Pulmonary artery endothelial cell (primary cell): ENCODE measurements at places on chromosomes 4 and X.

GRCh38 chr4:184387351-184387750 lies 87.0 kb downstream of the IRF2 start:
- no peak for DNase-seq

DNA sequence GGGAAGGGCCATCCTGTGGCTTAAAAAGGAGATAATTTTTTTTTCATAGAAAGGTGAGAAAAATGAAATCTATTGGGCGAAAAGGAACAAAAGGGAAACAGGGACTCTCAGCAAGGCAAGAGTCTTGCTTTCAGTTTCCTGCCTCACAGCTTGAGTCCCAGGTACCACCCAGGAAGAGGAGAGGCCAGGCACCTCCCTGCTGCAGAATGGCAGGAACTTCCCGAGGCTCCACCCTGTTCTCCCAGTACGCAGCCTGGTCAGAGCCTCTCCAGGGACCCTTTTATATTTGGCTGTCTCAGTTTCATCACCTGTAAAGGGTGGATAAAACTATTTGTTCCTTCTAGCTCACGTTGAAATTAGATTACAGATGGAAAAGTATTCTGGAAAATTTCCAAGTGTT lies 33.8 kb downstream of the UCHL1 start:
- no peak for DNase-seq

GRCh38 chrX:19243431-19243830 lies 100.3 kb upstream of the PDHA1 start:
- DNase-seq = no peak

GRCh38 chrX:119343856-119344255 lies 55.3 kb upstream of the SLC25A43 start:
- DNase-seq = no peak

DNA sequence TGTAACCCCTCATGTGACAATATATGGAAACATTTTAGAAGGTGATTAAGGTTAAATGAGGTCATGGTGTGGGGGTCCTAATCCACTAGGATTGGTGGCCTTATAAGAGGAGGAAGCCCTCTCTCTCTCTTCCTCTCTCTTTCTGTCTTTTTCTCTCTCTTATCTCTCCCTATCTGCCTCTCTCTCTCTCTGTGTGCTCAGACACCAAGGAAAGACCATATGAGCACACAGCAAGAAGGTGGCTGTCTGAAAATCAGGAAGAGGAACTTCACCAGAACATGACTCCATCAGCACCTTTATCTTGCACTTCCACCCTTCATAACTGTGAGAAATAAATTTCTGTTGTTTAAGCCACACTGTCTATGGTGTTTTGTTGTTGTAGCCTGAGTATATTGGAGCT lies 1472.2 kb downstream of the PCDH7 start:
- DNase-seq = no peak

- no peak for DNase-seq
Measured at GRCh38 chr4:101127176-101127790, 220.0 kb downstream of the PPP3CA start.

- no peak for DNase-seq
Measured at GRCh38 chr4:26044524-26044923, 130.5 kb downstream of the SMIM20 start.

GRCh38 chrX:149688552-149688951 lies 23.3 kb upstream of the MAGEA11 start:
- DNase-seq = no peak

- no peak for DNase-seq
Measured at GRCh38 chr4:99998062-99998867, 48.2 kb upstream of the H2AZ1 start.

- peak; percentile 19 for DNase-seq
Measured at GRCh38 chr4:157808796-157809383, 363.9 kb downstream of the GASK1B start.

DNA sequence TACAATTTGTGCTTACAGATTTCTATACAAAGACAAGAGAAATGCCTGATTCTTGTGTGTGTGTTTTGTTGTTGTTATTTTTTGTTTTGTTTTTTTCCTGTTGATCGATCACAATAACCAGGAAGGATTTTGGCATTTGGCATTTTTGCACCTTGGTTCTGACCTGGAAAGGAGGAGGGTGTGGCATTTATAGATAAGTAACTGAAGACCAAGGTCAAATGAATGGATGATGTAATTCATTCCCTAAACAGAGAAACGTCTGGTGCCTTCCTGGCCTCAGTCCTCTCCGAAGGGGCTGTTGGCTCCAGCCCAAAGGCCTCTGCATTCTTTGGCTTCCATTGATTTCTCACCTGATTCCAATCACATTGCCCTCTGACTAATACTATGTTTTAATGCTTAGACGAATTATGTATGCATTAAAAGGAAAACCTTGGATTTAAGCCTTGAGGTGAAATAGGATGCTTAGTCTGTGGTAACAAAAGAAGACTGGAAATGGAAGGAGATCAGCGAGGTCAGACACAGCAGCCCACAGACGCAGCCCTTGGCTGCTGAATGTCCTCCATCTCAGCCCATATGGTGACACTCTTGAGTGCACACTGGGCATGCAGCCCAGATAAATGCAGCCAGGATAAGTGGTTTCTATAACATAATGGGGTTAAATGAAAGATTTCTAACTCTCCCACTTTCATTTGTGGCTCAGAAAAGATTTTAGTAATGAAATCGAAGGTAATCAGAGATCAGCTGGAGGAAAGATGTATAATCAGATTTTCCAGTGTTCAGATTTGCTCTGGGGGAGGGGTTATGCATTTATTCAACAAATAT lies 60.5 kb upstream of the TRIM2 start:
- no peak for DNase-seq

DNA sequence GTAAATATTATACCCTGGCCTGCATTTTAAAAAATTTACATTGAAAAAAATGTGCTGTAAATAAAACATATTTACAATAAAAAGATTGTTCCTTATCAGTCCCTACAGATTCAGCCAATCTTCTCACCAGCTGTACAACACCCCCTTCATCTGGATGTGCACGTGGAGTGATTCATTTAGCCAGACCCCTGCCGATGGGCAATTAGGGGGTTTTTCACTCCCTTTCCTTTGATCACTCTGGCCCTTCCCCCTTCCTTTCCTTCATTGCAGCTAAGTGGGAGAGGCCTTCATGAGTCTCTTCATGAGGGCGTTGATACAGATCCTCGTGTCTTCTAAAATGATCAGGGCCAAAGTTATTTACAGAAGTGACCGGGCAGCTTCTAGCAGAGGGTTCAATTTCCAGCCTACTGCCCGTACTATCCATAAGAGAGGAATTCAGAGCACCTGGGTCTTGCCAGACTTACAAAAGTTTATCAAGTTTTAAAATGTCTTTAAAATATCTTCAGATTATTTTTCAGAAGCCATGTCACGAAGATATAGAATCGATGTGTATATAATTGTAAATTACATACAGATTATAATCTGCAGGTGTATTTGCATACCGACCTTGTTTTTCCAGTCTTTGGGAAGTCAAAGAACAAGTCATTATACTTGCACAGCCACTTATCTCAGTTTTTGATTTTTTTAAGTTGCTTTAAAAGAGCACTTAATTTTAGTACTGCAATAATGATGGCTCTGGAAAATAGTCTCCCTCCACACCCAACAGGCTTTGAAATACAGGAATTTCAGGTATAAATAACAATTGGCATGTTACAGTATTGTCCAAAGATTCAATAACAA lies 21.4 kb upstream of the RASL11B start:
- DNase-seq = no peak

DNA sequence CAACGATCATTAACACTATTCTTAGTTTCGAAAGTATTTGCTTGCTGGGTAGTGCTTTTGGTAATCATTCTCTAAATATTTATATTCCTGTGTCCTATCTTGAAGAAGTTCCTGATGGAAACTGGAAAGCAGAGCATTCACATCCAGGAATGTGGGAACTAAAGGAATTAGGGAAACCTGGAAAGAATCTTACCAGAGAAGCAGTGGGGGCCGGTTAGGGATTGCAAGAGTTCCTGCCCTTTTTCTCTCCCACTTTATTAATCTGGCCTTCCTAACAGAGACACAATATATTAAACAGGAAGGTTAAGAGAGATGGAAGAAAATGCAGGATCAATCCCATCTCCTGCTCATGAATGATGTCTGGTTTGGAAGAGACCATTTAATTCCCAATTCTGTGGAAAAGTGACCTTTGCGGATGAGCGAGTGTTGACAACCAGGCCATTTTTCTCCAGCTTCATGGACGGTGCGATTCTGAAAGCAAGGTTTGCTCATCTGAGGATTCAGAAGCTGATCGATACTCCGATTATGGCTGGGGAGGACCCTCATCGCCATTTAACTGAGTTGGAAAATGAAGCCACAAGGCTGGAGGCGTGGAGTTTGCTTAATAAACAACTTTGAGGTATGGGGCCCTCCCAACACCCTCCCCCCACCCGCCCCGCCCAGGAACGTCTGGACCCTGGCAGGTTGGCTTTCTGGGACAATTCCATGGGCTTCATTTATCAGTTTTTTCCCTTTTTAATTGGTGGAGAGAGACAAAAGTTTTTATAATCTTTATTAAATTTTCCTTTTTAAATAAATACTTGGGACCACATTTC lies 52.3 kb downstream of the C4orf51 start:
- no peak for DNase-seq

GRCh38 chrX:17623750-17624149 lies 113.5 kb upstream of the SCML1 start:
- no peak for DNase-seq

- DNase-seq = no peak
Measured at GRCh38 chr4:169945636-169946035, 80.6 kb downstream of the MFAP3L start.

DNA sequence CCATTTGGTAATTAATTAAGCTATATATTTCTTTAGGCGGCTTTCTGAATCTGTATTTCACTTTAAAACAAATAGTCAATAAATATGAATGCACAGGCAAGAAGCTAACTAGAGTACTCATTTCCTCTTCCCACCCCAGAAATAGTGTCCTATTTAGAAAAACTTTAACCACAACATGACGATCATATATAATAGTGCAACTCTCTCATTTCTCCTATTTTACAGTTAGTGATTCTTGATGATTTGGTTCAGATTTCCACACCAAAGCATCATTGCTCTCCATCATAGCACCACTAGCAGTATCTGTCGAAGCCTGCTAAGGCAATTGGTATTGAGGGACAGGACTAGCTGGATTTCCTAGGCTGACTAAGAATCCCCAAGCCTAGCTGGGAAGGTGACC lies 184.0 kb upstream of the GALNTL6 start:
- no peak for DNase-seq

GRCh38 chrX:106774981-106775380 lies 27.5 kb upstream of the TBC1D8B start:
- DNase-seq = no peak

- DNase-seq = no peak
Measured at GRCh38 chrX:21479695-21480270, 105.6 kb downstream of the CNKSR2 start.

- DNase-seq = no peak
Measured at GRCh38 chr4:147846318-147847155, 114.6 kb downstream of the ARHGAP10 start.

- no peak for DNase-seq
Measured at GRCh38 chr4:721261-722168, 15.9 kb downstream of the PCGF3 start.

DNA sequence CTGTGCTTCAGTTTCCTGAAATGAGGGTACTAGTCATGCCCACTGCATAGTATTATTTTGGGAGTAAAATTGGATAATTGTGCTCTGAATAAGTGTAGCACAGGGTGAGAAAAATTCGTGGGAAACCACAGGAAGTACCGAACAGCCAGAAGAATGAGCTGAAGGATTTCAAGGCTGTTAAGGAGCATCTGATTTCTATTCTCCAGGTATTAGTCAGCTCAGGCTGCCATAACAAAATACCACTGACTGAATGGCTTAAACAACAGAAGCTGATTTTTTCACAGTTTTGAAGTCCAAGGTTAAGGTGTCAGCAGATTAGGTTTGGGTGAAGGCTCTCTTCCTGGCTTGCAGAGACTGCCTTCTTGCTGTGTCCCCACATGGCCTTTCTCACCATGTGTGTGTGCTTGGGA lies 41.9 kb downstream of the WWC2 start:
- DNase-seq = no peak

DNA sequence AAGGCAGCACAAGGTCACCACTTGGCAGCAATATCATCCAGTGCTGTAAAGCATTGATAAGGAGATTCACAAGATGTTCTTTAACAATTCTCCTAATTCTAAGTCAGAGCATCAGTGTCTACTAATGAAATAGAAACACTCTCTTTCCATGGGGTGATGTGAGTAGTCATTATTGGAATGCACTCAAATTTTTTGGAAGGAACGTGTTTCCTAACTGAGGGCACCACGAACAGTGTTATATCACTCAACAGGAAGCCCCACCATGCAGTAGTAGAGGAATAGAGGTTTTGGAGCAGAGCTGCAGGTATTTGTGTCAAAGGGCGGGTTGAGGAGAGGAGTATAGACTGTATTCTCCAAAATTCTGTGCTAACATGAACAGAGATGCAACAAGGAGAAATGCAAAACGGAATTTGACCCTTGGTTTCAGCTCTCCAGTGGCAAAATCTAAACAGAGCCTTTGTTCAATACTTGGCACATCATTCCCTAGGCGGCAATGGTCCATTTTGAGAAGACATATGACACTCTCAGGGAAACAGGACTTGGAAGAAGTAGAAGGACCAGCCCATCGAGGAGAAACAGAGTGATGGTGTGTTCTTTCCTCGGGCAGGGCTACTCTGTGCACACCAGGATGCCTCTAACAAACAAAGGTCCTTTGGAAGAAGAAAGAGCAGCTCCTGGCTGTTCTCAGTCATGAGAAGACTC lies 98.9 kb downstream of the CPEB2 start:
- no peak for DNase-seq

DNA sequence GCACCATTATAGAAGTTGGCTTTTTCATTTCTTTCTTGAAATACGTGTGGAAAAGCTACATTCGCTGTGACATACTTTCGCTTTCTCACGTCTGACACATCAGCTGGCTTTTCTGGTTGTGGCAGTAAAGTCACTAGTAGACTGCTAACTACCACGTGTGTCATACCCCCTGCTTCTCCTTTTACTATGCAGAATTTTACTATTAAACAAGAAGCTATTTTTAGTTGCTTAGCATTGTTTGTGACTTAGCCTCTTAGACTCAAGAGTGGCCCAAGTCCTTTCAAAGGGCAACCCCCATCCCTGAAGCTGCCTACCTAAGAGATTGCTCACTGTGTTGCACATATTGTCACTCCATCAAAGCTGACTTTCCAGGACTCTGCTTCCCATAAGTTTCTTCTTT lies 2.1 kb upstream of the IL2 start:
- no peak for DNase-seq

GRCh38 chrX:19750028-19750782 lies 137.2 kb downstream of the SH3KBP1 start:
- DNase-seq = no peak

DNA sequence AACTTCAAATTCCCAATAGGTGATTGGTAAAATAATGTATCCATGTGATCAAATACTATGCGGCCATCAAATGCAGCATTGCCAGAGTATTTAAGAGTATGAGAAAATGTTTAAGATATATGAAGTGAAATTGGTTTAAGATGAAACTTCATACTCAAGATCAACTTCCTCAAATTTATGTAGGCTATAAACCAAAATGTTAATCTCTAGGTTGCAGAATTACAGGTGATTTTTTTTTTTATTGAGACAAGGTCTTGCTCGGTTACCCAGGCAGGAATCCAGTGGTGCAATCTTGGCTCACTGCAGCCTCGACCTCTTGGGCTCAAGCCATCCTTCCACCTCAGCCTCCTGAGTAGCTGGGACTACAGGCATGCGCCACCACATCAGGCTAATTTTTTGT lies 25.3 kb downstream of the ACSL4 start:
- no peak for DNase-seq
